ENCODE measurements at places on chromosomes 6 and 20.

GRCh38 chr6:152879681-152880080 is 103.2 kb downstream of the FBXO5 start:
- no peak for DNase-seq

GRCh38 chr6:100167585-100167984 is 173.6 kb upstream of the MCHR2 start:
- no peak for DNase-seq

GRCh38 chr6:3624250-3625136 is 127.0 kb downstream of the PXDC1 start:
- no peak for DNase-seq

DNA sequence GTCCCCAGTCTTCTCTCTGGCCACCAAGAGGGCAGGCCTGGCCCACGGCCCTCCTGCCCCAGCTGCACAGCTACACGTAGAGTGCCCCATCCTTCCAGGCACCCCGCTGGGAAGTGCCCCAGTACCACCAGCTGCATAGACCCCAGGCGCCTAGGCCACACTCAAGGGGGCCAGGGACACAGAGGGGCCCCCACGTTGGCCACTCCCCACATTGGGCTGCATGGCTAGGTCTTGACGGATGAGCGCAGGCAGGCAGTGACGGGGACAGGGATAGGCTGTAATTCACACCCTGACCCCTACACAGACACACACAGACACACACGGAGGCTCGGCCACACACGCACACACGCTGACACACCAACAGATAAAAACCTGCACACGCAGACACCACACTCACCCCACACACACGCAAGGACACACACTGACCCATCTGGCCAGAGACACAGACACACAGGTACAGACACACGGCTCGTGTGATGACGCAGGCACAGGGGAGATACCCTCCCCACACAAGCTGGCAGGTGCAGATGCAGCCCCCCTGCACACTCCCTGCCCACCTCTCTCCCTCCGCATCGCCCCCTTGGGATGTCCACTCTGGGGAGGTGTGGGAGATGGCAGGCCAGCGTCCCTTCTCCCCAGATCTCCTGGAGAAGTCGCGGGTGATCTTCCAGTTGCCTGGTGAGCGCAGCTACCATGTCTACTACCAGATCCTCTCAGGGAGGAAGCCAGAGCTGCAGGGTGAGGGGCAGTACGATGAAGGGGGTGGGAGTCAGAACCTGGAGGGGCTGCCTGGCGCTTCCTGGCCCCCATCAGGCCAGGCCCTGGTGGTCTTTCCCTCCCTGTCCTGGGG is 30.0 kb downstream of the MYH7B start:
- DNase-seq: no peak

DNA sequence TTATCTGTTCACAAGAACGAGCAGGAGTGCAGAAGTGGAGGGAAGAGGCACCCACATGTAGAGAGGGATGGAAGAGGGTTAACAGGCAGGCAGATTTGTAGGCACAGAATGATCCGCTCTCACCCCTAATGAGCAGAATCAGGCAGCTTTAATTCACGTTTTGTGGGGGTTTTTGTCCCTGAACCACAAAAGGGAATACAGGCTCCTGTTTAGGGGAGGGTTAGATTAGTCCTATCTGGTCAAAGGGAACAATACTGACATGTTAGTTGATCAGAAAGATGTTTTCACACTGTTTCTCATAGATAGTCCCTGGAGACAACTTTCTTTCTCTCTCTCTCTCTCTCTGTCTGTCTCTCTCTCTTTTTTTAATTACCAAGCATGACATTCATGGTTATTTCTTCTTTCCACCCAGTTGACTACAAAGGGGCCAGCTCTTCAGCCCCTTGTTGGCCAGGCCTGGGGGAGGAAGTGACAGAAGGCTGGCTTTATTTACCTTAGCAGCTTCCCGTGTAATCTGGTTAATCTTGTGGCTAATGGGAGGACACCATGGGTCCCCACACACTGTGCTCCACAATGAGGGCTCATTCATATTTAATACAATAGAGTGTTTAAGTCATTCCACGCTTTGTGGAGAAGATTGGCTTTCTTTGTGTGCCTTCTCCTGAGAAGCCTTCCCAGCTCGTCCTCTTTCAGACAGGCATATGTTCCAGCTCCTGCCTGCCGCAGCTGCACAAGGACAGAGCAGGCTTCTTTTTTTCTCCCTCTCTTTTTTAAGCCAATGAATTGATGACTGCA is 958.8 kb downstream of the TFAP2A start:
- no peak for DNase-seq

- DNase-seq: no peak
Measured at GRCh38 chr6:166023273-166023989, 144.2 kb downstream of the TBXT start.

DNA sequence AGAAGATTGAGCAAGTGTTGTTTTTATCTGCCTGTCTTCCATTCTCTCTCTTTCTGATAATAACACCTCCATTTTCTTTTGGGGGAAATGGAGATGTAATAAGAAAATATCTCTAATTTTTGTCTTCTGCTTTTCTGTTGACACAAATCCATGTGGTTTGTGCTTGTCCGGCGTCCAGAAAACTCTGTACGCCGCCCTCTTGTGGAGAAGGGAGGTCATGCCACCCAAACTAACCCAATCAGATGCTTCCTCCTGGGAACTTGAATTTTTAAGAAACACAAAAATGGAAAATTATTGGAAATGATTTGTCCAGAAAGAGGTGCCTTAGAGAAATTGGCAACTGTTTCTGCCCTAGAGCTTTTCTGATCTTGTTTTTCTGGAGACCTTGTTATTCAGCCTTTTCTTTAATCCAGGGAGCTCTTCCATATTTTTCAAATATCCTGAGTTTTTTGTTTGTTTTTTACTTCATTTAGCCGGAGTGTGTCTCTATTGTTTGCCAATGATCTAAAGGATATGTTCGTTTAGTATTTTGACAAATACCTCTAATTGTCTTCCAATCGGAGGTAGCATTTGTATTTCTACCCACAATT is 17.8 kb upstream of the FNDC1 start:
- DNase-seq: peak; percentile 36

- DNase-seq: no peak
Measured at GRCh38 chr20:12936524-12936923, 72.2 kb upstream of the SPTLC3 start.

GRCh38 chr6:53328375-53328774 is 20.4 kb downstream of the ELOVL5 start:
- no peak for DNase-seq

DNA sequence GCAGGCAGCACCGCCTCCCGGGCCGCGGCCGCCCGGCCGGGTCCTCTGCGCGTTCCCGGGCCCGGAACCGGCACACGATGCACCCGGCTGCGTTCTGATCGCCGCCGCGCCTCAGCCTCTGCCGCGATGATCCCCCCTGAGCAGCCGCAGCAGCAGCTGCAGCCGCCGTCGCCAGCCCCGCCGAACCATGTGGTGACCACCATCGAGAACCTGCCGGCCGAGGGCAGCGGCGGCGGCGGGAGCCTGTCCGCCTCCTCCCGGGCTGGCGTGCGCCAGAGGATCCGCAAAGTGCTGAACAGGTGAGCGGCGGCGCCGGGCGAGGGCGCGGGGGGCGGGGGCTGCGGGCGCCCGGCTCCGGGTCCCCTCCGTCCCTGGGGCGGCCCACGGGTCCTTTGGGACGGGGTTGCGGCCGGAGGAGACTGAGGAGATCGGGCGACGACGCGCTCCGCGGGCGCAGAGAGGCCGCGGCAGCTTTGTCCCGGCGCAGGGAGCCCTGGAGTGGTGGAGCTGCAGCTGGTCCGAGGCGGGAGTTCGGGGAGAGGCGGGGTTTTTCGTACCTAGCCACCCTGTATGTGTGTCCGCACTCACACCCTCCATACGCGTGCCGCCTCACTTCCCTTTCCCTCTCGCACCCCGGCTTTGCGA is 659 bp downstream of the SLC35F1 start:
- no peak for DNase-seq

Data from activated CD4-positive, alpha-beta T cell treated with anti-CD3 and anti-CD28 coated beads, Interleukin-2, amount 50 U/mL, for 24 hours (primary cell).